Stimulated activated naive CD4-positive, alpha-beta T cell treated with Interleukin-2 at 50 U/mL for 16 hours (primary cell): ENCODE measurements at places on chromosomes 1 and 21.
A peak's percentile ranks its signal among the peaks of the same experiment; 100 is the strongest.

GRCh38 chr1:157659576-157660247 lies 40.9 kb downstream of the FCRL3 start:
- no peak for DNase-seq

DNA sequence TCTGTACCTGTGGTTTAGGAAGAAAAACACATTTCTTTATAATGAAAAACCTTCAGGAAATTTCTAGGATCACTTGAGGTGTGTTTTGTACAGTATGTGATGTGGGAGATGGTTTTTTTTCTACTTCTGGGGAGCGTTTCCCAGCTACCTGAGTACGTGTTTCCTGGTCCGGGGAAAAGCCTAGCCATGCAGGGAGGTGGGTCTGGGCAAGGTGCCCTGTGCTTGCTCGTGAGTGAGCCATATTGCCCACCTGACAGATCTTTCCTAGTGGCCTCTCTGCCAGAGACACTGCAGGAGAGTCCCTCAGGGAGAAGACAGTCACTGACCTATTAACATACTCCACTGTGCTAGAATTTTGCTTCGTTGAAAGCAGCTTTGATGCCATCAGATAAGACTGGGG lies 41.3 kb downstream of the TRPM2 start:
- DNase-seq = no peak

GRCh38 chr1:23081376-23081775 lies 62.1 kb downstream of the KDM1A start:
- DNase-seq = no peak

GRCh38 chr1:78779831-78780230 lies 130.2 kb downstream of the IFI44 start:
- DNase-seq = no peak

DNA sequence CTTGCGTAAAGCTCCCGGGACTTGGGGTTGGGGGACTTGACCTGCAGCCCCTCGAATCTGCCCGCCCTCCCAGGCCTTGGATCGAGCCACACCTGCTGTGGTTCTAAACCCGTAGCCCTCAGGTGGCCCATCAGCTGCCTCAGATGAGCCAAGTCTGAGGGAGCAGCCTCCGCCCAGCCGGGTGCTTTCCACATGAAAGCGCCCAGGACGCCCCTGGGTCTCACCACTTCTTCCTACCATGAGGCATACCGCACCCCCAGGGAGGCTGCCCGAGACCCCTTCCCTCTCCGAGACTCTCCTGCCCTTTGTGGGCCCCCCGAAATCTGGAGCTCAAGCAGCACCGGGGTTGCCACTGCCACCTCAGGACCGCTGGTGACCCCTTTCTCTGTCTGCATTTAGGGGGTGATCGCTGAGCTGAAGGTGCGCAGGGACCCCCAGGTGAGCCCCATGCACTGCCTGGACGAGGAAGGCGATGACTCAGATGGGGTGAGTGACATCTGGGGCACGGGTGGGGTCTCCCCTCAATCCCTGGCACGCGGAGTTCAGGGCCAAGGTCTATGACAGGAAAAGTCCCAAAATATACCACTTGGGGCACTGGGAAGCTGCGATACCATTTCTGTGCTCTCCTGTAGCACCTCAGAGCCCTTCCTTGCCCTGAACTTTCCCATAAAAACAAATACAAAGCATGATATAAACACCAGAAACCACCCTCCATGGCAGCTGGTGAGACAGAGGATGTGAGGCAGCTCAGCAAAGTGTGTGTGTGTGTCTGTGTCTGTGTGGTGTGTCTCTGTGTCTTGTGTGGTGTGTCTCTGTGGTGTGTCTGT lies 68.5 kb downstream of the SLC19A1 start:
- DNase-seq = no peak

- DNase-seq = no peak
Measured at GRCh38 chr1:29047142-29047541, 76.6 kb downstream of the TMEM200B start.

- no peak for DNase-seq
Measured at GRCh38 chr21:28436286-28436932, 556.3 kb downstream of the LTN1 start.

GRCh38 chr1:220680085-220680687 lies 10.0 kb upstream of the C1orf115 start:
- no peak for DNase-seq

DNA sequence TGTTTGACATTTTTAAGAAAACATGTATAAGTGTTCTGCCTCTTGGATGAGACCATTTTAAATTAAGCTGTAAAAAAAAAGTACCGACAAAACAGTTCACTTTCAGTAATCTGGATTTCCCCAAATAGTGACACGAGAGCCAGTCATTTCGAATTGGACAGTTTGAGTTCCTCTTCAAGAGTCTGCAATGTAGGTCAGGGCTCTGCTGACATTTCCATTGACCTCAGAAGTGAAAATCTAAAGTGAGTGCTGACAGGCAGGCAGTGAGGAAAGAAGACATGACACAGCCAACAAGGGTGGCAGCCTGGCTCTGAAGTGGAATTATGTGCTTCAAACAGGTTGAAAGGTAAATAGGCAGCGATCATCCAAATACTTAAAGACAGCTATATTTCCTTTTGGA lies at the start of gene IL23R:
TSS of gene IL23R (plus strand) at position 259 of the 400 bp plus-strand sequence. CDS start 1,667 bp downstream, outside the sequence.
- peak; percentile 49 for DNase-seq

- no peak for DNase-seq
Measured at GRCh38 chr1:183886853-183887252, 81.9 kb downstream of the RGL1 start.

DNA sequence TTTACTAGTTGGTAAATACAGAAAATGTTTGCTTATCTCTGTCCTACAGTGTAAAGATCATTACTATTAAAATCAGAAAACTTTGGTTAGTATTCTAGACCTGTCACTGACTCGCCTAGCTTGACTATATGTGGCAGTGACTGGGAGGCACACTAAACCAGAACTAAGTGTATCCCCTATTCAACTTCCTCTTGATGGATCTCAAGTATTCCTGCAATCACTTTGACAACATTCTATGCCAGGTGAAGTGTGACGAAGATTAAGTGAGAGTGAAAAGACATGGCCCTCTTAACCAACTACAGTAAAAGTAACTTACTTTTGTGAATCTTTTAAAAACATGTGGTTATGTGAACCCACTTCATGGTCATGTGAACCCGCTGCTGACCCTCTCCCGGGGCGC lies 223.0 kb upstream of the ADAMTS5 start:
- no peak for DNase-seq

DNA sequence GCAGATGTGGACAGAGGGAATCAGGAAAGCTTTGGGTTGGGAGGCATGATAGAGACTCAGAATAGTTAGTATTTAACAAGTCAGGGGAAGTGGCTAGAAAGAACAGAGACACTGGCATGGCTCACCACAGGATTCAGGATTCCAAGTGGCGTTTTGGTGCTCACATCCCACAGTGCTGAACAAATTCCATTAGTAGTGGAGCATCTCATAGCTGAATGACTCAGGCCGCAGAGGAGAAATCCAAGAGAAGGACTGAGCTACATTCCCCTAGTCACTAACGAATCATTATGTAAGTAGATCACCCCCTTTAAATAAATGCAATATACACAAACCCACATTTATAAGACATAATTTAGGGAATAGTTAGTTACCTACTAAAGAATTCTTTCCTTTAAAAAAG lies 5.0 kb upstream of the KCNJ9 start:
- no peak for DNase-seq

GRCh38 chr1:112544011-112544688 lies 35.4 kb downstream of the WNT2B start:
- DNase-seq = no peak

GRCh38 chr1:26857473-26858060 lies 5.4 kb upstream of the SFN start:
- DNase-seq = no peak

DNA sequence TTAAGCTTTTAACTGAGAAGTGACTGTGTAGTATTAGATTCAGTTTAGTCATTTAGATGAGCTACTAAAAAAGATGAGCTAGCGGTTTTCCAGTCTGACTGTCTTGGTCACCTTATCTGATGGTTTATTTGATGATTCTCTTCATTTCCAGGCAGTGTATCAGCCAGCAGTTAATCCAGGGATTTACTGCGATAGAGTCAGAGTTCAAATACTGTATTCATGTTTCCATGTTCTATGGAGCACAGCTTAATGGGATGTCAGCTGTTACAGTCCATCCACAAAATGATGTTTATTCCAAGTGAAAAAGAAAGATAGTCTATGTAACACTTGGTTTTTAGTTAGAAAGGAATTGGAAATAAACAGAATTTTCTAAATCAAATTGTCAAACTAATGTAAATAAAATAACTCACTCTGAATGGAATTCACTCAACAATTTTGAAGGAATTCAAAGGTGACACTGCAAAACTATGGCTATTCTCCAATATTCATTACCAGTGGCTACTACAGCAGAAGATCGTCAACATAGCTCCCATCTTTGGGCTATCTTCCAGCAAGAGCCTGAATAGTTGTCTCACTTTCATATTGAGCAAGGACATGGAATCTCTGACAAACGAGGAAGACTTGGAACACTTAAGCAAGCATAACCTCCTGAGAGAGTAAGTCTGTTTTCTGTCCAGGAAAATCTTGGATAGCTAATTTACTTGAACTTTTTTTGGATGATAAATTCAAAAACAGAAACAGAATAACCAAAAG lies 54.6 kb upstream of the DPT start:
- no peak for DNase-seq

- DNase-seq = no peak
Measured at GRCh38 chr1:167371030-167371429, 147.3 kb downstream of the CD247 start.

DNA sequence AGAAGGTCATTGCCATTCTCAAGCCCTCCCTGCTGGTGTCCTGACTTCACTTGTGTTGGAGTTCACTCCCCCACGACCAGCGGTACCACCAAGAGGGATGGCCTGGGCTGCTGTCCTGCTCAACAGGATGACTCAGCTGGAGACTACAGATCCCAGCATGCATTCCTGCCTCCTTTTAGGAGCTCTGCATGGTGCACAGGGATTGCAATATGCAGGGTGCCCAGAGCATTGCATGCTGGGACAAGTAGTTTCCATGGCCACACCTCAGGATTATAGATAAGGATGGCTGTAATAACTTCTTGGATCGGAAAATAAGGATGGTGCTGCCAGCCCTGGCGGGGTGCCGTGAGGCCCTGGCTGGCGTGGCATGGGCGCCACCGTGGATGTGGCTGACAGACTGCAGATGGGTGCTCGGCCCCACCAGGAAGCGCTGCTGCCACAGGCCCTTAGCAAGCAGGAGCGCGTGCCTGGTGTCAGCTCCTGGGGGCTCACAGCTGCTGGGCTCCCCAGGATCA lies 150.0 kb downstream of the CASZ1 start:
- DNase-seq = no peak
